ENCODE measurements at places on chromosomes 12 and 14. TPM values are rescaled to one million over a fixed set of nuclear protein-coding genes. Genes with fewer than 3 reads are reported as not detected.

NANOG gene
- not detected for total RNA-seq

VPS29 gene
- 16.3 TPM for total RNA-seq

FAM181A gene
- total RNA-seq = not detected

ISCA2 gene
- total RNA-seq = 32.4 TPM

CCNT1 gene
- total RNA-seq = 29.4 TPM

DNA sequence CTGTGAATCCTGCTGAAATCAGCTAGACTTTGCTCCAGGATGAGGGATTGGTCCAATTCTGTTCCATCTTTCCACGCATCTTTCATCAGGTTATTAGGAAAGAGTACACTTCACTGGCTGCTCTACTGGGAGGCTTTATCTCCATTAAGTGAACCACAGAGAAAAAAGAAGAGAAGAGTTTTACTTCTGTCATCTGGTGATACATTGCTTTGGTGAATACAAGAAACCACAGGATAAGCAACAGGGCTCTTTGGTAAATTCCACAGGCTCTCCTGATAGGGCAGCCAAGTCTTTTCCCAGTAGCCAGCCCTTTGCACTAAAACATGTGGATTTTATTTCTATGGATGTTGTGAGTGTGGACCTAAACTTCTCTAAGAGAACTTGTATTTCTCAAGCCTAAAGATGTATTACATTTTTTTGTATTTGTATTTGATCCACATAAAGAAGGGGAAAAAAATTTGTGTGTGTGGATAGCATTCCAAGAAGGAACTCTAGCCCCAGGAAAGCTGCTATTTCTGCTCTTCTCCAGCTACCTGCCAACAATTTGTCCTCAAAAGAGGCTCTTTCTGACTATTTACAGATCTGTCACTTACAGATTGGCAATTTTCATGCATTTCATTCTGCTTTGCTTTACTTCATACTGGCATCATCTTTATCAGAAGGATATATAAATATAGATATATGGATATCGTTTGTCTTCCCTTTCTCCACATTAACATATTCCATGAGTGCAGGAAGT lies 1117.6 kb upstream of the TMEM132C start:
- DNase-seq = no peak

DNA sequence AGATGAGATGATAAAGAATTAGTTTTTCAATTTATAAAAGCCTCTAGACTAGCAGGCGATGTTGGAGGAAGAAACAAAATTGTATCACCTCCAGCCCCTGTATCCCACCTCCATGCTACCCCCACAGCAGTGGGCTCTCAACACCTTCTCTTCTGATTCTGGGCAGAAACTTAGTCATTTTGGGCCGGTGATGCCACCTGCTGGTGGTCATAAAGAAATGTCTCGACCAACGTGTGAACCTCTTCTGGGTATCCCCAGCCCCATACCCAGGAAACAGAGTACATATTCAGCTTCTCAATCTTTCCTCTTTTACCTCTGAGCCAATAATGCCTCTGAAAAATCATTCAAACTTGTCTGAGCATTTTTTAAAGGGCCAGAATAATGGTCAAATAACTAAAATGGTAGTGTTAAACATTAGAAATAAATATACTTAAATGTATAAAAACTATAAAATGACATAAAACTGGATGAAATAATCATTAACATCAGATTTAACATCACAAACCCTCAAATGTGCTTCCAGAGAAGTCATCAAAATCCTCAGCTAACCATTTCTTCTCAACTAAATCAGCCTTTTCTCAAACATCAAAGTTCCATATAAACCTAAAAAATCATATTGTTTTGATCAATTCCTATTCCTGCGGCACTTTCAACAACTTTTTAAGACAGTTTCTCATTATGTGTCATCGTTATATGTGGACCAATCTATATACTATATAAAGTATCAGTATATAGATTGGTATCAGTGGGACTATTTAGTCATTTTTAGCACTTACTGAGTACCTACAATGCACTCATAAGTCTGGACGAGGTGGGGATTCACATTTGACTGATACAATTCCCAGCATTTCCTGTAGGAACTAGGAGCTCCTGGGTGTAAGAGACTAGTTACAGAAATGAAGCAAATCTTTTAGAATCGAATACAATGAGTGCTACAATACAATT lies 69.4 kb downstream of the ATXN2 start:
- DNase-seq = peak; percentile 41

- peak; percentile 88 for DNase-seq
These were observed at the start of gene LRIG3 for GRCh38 chr12:58920102-58920960. Gene LRIG3 (minus strand): TSS chr12:58920504. CDS start chr12:58920235, 269 bp downstream.

DNA sequence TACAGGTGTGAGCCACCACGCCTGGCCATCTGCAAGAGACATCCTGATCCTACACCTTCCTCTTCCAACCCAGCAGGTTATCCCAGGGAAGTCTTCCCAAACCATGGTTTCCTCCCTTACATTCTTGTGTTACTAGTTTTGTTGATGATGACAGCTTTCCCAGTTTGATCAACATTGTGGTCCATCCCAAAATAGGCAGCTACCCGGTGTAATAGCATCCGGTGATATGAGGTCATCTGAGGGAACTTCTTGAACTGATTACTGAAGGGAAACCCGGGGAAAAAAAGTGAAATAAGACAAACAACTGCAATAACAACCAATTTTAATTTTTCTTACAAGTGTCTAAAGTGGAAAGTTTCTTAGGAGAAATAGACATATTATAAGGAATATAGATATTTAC lies 45.3 kb upstream of the STAC3 start:
- no peak for DNase-seq

DNA sequence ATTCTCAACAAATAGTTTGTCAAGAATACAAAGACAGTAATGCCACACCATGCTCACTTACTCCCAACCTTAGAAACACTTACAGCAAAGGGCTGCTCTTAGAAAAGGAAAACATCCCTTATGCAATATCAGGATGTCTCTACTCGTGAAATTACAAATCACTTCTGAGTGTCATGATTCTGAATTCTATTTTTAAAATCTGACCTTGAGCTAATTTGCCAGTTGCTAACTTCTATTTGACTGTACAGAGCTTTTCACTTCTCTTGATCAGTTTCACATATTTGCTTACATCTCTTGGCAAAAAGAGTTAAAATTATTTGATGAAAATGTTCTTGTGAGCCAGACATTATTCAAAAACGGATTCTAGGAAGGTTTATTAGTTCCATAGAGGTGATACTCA lies 136.7 kb upstream of the SLC35F4 start:
- DNase-seq = no peak

DNA sequence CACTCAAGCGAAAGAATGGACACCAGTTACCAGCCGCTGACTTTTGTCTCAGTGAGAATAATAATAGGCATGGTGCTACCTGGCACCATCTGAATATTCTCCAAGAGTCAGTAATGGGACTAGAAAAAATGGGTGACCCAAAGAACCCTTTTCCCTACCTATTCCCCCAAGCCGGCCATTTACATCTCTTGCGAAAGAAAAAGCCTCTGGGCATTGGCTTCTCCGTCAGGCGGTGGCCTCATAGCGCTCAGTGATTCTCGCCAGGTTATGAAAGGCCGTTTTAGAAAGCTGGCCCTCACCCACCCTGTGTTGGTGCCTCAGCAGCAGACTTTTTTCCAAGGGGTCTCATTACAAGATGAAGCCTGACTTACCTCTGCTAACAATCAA lies 523 bp upstream of the SLC6A15 start:
- DNase-seq = no peak

- DNase-seq = no peak
These were observed 449.2 kb downstream of the DPF3 start for GRCh38 chr14:72444701-72445100.

- DNase-seq = no peak
These were observed 97.4 kb upstream of the SSTR1 start for GRCh38 chr14:38110258-38110657.

- no peak for DNase-seq
These were observed 63.5 kb downstream of the CCDC92 start for GRCh38 chr12:123908884-123909725.

- DNase-seq = no peak
These were observed 2.8 kb upstream of the ITGA5 start for GRCh38 chr12:54421879-54422250.

DNA sequence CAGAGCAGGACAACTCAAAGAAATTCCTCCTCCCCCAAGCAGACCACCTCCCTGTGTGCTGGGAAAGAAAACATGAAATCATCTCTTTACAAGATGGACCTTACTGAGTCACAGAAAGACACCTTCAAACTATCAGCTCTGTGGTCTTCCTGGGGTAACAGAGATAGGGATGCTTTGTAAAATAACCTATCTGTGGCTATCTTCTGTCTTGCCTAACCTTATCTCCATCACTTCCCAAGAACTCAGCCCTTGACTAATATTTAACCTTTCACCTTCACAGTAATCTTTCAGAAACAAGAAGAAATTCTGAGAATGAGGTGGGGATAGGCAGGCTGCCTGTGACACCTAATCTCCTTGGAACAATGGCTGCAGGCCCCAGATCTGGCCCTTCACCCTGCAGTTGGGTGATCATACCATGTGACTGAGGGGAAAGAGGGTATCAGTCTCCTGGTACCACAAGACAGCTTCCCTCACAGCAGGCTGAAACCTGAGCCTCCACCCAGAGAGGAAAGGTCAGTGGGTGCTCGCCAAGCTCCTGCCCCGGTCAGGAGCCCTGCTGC lies 27.4 kb upstream of the CEBPE start:
- no peak for DNase-seq

DNA sequence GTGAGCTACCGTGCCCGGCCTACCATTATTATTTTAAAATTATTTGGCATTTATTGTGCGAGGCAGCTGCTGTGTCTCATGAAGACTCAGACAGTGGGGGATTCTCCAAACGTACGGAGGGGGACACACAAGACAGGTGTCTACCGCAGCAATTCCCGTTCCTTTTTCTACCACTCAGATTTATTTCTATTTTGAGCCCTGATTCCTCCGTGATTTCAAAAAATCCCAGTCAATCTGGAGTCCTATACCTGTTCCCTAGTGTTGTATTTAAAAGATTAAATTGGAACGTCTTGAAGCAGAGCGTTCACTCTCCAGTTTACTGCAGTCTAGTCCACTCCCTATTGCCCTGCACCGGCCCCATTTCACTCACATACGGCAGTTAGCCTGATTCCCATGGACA lies 97.9 kb downstream of the AACS start:
- no peak for DNase-seq

DNA sequence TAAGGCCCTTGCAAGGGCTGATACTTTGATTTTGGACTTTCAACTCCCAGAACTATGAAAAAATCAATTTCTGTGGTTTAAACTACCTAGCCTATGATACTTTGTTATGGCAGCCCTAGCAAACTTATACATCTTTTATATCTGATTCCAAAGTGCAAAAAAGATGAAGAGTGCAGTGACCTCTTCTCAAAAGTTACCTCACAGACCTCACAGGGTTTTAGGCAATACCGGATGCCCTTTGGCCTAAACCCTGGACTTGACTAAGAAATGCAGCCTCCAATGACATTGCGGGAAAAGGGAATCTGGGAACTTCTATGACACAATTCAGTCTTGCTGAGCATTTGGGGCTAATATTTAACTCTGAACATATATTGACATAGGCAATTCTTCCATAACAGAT lies 63.3 kb downstream of the IGF1 start:
- no peak for DNase-seq

GRCh38 chr12:62899568-62900390 lies 35.2 kb downstream of the PPM1H start:
- DNase-seq = no peak

DNA sequence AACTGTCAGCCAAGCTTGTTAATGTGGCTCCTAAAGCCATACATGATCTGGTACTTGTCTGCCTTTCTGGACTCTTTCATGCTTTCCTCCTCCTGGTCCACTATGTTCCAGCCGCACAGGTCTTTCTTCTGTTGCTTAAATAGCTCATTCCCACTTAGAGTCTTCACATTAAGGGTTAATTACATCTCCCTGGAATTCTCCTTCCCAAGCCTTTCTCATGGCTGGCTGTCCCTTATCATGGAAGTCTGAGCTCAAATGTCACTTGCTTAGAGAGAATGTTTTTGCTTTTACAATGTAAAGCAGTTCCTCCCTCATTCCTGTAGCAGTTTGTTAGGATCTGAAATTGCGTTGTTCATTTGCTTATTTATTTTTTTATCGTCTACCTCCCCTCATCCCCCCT lies 199.6 kb downstream of the TRHDE start:
- no peak for DNase-seq

DNA sequence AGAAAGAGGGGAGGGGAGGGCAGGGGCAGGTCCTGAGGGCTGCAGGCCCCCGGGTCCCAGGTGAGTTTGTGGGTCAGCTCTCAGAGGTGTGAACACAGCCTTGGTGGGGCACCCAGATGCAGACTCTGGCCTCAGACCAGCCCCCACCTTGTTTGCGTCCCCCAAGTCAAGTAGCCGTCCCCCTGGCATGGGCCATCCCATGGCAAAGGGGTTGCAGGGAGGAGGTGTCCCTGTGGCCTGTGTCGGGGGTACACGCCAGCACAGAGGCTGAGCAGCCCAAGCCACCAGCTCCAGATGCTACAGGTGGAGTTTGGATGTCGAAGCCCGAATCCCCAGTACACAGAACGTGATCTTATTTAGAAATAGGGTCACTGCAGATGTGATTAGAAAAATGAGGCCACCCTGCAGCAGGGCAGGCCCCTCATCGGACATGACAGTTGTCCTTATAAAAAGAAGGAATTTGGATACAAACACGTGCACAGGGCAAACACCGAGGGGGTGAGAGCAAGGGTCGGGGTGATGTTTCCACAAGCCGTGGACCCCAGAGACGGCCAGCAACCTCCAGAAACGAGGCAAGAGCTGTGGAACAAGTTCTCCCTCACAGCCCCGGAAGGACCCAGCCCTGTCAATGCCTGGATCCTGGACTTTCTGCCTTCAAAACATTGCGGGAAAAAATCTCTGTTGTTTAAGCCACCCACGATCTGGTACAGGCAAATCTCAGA lies 141.2 kb upstream of the C14orf180 start:
- peak; percentile 5 for DNase-seq

GRCh38 chr12:90280564-90281058 lies 572.0 kb upstream of the ATP2B1 start:
- no peak for DNase-seq
